ENCODE measurements at places on chromosomes 6 and 20. TPM values are rescaled to one million over a fixed set of nuclear protein-coding genes. Genes with fewer than 3 reads are reported as not detected.

The VWA7 gene
- total RNA-seq, result 0.10 TPM

The RAET1G gene
- total RNA-seq, result 1.9 TPM

The CCDC170 gene
- 0.31 TPM for total RNA-seq

The PDE7B gene
- total RNA-seq, result 41.9 TPM

The GRM1 gene
- not detected for total RNA-seq

The ADGRF5 gene
- 3.8 TPM for total RNA-seq

The TBX18 gene
- total RNA-seq, result 21.2 TPM

The PLN gene
- not detected for total RNA-seq

The ELOVL2 gene
- 4.1 TPM for total RNA-seq

Measured in cardiac ventricle fibroblast (primary cell).